HFF-Myc (cell line): ENCODE measurements at places on chromosomes 7 and 10.

DNA sequence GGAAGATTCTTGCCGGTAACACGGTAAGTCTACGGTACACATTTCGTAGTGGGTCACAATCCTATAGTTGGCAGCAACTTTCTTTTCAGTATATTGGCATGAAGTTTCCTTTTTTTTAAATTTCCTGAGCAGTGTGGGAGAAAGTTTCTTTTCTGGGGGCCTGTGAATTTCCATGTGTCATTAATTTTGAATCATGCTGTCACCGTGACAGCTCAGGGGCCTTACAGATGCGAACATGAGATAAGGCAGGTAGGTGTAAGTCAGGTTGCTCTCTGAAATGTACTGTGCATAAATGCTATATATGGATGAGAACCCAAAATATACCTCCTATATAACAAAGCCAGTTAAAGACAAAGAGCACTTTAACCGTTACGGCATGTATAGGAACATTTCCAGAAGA lies 65.4 kb upstream of the SEM1 start:
- DNase-seq: no peak

GRCh38 chr7:157926107-157926506 lies 589.3 kb downstream of the DNAJB6 start:
- DNase-seq: no peak

DNA sequence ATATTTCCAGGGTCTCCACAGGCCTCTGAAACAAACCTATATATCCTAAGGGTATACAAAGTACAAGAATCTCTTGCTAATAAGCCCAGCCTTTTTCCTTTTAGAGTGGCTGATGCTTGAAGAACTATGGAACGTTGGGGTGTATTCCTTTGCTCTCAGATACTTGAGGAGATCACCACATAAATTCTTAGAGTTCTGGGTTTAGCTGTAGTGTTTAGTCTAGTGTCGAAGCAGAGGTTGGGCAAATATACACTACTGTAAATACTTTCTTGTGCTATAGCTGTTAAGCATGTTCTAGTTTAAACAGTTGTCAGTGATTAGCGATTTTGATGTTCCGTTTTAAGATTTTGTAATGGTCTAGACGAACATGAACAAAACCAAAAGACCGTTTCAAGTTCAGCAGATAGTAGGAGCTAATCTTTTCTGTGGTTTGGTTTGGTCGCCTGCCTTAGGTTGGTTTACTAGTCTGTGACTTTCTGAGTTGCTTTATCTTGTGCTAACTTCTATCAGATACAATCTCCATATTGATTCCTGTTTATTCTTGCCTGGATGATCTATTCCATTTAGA lies 229.6 kb downstream of the NSUN6 start:
- DNase-seq: no peak

- DNase-seq: no peak
Measured at GRCh38 chr10:60819271-60819670, 41.0 kb downstream of the CDK1 start.

DNA sequence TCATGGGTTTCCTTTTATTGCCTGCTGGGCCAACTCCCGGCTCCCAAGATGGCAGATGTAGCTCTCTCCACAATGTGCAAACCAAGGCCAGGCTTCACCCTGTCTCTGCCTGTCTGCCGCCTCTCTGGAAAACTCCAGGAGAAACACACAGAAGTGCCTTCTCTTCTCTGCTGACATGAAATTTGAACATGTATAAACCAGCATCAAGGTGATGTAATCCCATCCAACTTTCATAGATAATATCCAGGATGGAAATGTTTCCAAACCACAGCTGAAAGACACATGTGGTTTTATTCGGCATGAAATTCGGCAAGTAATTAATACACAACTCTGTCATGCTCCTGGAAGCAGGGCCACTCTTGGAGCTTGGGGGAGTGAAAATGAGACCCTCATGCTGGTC lies 297.2 kb downstream of the C7orf25 start:
- DNase-seq: no peak

DNA sequence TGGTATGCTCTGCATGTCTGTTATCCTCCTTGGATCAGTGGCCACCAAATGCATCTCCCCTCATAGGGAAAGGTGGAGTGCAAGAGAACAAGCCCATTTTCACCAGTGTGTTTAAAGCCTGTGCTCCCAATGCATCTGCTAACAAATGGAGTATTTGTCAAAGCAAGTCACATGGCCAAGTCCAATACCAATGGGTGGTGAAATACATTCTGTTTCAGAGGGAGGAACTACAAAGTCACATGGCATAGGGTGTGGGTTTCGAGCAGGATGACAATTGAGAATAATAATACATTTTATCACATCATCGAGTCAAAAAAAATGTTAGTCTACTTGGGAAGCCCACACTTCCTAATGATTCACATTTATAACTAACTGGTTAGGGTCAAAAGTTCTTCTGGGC lies 62.7 kb downstream of the SUGCT start:
- DNase-seq: no peak

GRCh38 chr7:19290968-19291367 lies 145.7 kb upstream of the FERD3L start:
- no peak for DNase-seq

DNA sequence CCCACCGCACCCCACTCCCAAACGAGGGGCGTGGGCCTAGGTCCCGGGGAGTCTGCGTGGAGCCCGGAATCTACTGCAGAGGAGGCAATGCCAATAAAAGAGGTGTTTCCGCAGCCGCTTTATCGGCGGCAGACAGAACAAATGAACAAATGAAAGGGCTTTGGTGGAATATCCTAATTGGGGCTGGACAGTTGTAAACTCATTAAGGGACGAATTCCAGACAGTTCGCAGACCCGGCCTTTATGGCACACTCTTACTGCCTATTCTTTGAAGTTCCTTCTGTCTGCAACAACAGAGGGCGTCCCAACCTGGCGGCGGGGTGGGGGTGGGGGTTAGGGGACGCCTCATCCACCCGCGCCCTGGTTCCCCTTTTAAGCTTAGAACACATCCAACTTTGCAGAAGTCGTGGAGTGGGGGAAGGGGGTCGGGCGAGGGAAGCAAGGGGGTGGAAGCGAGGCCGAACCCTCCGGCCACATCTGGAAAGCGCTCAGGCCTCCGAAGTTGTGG lies 4.1 kb downstream of the HOXA9 start:
- no peak for DNase-seq

GRCh38 chr10:89799573-89799972 lies 98.2 kb downstream of the KIF20B start:
- no peak for DNase-seq

DNA sequence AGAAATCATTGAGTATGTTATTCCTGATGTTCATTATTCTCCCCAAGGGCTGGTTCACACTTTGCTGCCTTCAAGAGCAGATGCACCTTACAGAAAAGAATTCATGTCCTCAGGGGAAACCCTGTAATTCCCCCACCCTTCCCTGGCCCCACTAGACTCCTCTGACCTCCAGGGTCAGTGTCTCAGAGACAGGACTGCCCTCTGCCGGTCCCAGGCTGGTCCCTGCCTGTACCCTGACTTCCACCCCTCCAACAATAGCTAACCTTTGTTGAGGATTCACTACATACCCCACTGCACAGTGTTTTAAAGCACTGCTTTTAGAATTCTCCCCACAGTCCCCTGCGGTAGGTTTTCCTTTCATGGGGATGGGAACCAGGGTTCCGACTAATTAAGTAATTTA lies 4.4 kb upstream of the SEPHS1 start:
- no peak for DNase-seq

DNA sequence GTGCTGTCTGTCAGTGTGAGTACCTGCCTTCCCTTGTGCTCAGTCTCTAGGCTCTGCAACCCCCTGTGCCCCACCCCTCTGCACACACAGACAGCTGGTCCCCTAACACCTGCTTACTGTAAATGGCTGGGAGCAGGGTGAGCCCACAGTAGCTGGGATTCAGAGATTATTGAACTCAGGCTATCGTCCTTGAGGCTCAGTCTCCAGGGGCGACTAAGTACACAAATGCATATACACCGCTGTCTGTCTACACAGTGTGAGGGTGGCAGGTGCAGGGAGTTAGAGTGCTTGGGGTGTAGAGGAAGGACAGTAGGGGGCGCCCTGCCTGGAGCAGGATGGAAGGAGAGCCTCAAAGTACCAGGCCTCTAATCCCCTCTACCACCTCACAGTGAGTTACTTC lies 12.9 kb downstream of the UPP1 start:
- DNase-seq: no peak

GRCh38 chr7:129100827-129101166 lies 43.7 kb upstream of the TSPAN33 start:
- no peak for DNase-seq

DNA sequence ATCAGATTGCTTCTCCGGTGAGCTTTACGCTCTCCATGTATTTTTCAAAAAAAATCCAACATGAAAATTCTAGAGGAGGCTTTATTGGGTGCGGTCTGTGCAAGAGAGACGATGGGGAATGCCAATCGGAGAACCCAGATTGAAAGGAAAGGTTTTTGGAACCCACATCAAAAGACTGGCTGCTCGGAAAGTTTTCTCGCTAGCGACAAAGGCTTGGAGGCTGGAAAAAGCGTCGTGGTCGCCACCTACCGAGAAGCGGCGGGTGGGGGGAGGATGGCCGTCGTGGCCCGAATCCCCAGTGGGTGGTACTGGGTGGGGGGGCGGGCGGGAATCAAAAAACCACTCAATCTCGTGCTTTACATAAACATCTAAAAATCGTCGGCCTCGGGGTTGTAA lies 1.1 kb upstream of the GTF2I start:
- no peak for DNase-seq

GRCh38 chr7:45598886-45599520 lies 24.8 kb downstream of the ADCY1 start:
- no peak for DNase-seq

DNA sequence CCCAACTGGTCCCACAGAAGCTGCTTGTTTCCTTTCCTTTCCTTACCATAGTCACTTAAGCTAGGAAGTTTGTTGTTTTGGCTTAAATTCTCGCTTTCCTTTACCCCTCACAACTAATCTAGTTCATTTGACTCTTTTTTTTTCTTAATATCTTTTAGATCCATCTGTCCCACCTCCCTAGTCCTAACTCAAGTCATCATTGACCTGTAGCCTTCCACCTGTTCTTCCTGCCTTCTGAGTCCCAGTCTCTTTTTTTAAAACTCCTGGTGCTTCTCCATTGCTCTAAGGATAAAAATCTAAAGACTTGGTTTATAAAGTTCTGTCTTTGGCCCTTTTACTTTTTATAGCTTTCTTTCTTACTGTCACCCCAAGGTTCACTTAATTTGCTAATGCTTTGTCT lies 47.6 kb downstream of the RALA start:
- no peak for DNase-seq

- DNase-seq: no peak
Measured at GRCh38 chr10:127303105-127303504, 106.7 kb upstream of the INSYN2A start.

- no peak for DNase-seq
Measured at GRCh38 chr7:30757342-30757692, 5.4 kb downstream of the INMT start.

- DNase-seq: peak; percentile 39
Measured at GRCh38 chr7:85185424-85186082, 1.3 kb downstream of the SEMA3D start.

DNA sequence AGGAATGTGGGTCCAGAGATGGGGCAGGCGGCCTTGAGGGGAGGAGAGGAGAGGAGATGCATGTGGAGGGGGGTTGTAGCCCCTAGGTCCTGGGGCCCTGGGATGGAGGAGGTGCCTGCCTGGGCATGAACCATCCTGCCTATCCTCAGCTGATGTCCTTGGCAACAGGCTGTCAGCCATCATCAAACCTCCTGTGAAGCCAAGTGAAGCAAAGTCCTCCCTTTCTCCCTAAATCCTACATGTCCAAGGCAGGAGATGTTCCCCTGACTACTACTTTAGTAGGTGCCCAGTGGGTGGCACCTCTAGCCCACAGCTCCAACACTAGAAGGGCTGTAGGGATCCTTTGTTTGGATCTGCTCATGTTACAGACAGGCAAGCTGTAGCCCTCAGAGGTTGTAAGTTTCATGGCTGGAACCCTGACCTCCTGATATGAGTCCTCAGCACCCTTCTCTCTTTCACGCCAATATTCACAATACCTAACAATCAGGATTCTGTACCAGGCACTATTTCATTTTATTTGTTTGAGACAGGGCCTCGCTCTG lies 66.6 kb upstream of the SYPL1 start:
- DNase-seq: peak; percentile 17

GRCh38 chr10:6643962-6644361 lies 63.9 kb upstream of the PRKCQ start:
- no peak for DNase-seq

GRCh38 chr7:91201442-91202113 lies 62.7 kb upstream of the FZD1 start:
- DNase-seq: no peak

DNA sequence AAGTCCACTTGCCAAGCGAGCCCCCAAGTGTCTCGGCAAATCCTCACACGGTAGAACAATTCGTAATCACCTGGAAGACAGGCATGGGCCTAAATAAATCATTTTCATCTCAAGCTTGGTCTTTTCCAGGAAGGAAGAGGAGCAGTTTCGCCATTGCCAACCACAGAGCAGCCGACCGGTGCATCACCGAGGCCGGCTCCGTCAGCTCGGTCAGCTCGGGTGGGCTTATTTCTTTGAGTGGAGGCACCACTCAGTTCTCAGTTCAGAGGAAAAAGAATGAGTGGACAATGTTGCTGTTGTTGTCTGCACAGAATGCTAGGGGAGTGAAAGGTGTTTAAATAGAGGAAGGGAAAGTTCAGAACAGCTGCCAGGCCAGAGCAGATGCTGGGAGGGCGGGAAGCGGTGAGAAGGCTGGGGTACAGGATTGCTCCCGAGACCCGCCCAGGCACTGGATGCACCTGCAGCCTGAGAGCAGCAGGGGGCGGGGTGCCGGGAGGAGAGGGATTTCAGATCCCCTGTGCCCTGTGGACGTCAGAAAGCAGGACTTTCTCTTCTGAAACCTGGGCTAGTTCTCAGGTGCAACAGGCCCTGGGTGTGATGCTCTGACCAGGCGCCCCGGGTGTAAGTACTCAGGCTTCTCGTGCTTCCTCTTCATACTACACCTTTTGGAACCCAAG lies 17.7 kb upstream of the IGFBP3 start:
- DNase-seq: no peak
